ENCODE measurements at places on chromosomes 6 and 20.

DNA sequence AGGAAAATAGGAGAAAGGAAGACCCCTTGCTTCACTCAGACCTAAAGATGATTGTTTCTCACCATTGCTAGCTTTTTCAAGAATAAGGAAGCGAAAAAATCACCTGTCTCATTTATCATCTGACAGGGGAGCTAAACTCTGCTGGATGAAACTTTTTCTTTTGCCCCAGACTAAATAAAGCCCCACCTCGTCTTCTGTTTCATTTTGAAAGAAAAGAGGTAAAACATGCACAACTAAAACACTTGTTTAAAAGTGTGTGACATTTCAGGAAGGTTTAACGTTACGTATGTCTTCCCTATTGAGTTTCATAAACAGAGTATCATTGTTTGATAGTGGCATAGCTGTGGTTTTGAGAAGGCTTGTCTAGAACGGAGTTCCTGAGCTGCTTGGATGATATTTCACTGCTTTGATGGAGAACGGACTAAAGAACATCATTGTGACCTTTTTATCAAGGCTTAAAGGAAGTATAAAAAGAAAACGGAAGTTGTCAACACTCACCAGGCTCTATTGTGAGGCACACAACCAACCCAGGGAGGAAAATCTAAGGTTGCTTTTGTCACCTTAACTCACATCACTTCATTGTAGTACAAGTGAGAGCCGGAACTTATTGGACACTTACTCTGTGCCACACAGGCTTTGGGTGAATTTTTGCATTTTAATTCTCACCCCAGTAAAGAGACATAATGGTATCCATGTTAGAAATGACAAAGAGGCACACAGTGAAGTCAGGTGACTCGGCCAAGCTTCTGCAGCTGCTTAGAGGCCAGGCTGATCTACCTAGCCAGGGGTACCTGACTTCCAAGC lies 29.5 kb downstream of the TSHZ2 start:
- no peak for DNase-seq

GRCh38 chr20:58708246-58708931 lies 15.8 kb downstream of the NPEPL1 start:
- no peak for DNase-seq

GRCh38 chr6:152685819-152686218 lies 11.9 kb upstream of the MYCT1 start:
- no peak for DNase-seq

DNA sequence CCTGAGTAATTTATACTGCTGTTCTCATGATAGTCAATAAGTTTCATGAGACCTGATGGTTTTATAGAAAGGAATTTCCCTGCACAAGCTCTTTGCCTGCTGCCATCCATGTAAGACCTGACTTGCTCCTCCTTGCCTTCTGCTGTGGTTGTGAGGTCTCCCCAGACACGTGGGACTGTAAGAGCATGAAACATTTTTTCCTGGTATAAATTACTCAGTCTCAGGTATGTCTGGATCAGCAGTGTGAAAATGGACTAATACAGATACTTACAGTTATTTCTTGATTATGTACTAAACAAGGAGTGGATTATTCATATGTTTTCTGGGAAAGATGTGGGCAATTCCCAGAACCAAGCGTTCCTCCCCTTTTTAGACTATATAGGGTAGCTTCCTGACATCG lies 1.9 kb upstream of the TRIM38 start:
- DNase-seq, result no peak

- DNase-seq, result no peak
Observed at GRCh38 chr6:38192487-38192886, 373.0 kb downstream of the ZFAND3 start.

DNA sequence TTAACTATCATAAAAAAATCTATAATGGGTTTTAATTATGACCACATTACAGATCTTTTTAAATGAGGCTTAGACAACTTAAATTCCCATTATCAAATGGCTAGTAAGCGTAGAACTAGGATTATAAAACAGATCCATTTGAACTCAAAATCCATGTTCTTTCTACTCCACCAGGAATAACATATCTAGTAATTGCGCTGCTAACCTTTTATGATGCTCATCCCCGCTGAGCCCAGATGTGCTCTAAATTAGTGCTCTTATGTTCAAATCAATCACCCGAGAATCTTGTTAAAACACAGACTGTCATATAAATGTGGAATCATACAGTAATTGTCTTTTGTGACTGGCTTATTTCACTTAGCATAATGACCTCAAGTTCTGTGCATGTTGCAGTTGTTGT lies 903.1 kb downstream of the PHF3 start:
- no peak for DNase-seq

- DNase-seq, result no peak
Observed at GRCh38 chr6:139133262-139134063, 1.4 kb upstream of the HECA start.

GRCh38 chr20:11216451-11217314 lies 542.9 kb upstream of the JAG1 start:
- no peak for DNase-seq

GRCh38 chr20:38073307-38074071 lies 39.9 kb downstream of the RPRD1B start:
- peak; percentile 45 for DNase-seq

DNA sequence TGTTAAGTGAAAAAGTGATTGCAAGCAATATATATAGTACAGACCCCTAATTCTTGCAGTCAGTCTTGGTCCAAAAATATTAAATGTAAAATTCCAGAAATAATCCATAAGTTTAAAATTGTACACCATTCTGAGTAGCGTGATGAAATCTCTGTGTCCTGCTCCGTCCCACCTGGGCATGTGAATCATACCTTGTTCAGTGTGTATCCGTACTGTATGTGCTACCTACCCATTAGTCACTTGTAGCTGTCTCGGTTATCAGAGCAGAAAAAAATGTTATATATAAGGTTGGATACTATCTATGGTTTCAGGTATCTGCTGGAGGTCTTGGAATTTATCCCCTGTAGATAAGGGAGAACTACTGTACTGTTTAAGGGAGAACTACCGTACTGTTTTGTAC lies 16.3 kb downstream of the IRAK1BP1 start:
- DNase-seq, result no peak

DNA sequence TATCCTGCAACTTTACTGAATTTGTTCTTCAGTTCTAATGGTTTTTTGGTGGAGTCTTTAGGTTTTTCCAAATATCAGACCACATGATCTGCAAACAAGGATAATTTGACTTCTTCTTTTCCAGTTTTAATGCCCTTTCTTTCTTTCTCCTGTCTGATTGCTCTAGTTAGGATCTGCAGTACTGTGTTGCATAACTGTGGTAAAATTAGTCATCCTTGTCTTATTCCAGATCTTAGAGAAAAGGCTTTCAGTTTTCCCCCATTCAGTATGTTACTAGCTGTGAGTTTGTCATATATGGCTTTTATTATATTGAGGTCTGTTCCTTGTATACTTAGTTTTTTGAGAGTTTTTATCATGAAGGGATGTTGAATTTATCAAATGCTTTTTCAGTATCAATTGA lies 4.3 kb downstream of the MICA start:
- DNase-seq, result no peak

- DNase-seq, result no peak
Observed at GRCh38 chr20:39849664-39850063, 839.4 kb downstream of the MAFB start.

GRCh38 chr20:64168381-64169090 lies 4.3 kb downstream of the MYT1 start:
- DNase-seq, result no peak

DNA sequence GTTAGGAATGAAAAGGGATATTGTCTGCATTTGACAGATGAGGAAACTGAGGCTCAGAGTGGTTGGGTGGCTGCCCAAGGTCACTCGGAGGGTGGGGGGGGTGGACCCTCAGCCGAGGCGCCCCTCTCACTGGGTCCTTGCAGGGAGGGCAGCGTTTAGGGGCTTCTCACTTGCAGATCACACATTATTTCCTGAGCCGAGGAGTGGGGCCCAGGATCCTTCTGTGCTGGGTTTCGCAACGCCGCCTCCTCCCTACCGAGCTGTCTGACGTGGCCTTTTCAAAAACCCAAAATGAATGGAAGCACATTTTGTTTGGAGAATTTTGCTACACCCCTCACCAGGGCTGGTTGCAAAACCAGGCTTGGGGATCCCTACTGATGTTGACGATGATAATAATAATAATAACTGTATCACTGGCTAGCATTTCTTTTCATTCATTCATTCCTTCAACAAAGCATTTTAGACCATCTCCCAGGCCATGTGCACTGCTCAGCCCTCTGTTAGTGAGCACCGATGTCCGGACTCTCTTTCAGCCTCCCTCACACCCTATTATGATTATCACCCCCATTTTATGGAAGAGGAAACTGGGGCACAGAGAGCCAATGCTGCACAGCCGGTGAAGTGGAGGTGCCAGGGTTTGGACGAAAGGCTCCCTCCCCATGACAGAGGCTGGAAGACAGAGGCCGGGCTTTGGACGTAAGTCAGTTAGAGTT lies 5.2 kb downstream of the DLGAP4 start:
- DNase-seq, result no peak

GRCh38 chr6:160279850-160280249 lies 21.2 kb upstream of the SLC22A2 start:
- DNase-seq, result no peak

All from SK-N-MC (cell line).